ENCODE measurements at places on chromosomes 3 and 15. TPM values are rescaled to one million over a fixed set of nuclear protein-coding genes. Genes with fewer than 3 reads are reported as not detected.
A peak's percentile ranks its signal among the peaks of the same experiment; 100 is the strongest.

DNA sequence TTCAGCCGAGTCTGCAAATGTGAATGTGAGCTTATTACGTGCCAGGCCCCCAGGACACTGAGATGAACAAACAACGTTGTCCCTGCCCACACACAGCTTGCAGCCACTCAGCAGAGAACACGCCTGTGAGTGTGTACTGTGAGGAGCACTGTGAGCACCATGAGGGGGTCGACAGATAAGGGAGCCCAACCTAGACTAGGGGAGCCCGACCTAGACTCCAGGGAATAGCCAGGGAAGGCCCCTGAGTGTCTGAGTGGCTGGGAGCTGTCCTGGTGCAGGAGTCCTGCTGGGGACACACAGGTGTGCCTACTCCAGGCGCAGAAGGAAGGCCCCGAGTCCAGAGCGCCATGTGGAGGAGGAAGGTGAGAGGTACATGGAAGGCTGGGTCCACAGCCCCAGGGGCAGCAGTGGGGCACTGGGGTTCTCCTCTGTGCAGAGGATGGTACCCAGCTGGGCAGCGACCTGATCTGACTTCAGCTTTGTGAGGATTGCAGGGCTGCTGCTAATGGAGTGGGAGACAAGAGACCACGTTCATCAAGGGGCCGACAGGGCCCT, 36.5 kb downstream of the MGLL start:
- H3K4me1 ChIP-seq, result peaks cover 6% of the 10 kb centered on the region
- H3K27me3 ChIP-seq, result no peaks in the 10 kb centered on the region
- peak overlapping the region; percentile 70 for H3K27ac ChIP-seq
- no peak for DNase-seq

DNA sequence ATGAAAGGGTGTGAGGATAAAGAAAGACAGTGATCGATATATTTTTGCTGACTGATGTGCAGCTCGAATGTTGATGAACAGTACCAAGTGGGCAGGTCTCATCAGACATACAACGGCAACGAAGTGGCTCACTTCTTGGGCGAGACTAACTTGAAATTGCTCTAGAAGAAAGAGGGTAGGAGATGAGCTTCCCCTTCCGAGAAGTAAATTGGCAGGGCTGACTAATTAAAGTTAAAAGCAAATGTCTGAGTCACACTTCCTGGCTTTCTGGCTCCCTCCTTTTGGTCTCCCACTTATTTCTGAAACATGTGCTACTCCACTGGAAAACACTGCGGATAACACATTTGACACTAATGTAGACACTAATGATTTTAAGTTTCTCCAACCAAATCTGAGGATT, 228.3 kb downstream of the ABHD5 start:
- no peaks in the 10 kb centered on the region for H3K27me3 ChIP-seq
- DNase-seq, result no peak
- no peak overlapping the region for H3K4me3 ChIP-seq
- H3K36me3 ChIP-seq, result no peaks in the 10 kb centered on the region
- H3K4me1 ChIP-seq, result no peaks in the 10 kb centered on the region
- no peak overlapping the region for H3K27ac ChIP-seq

- no peaks in the 10 kb centered on the region for H3K36me3 ChIP-seq
- no peak for DNase-seq
- H3K4me3 ChIP-seq, result no peak overlapping the region
- no peak overlapping the region for H3K27ac ChIP-seq
- no peaks in the 10 kb centered on the region for H3K4me1 ChIP-seq
- H3K27me3 ChIP-seq, result no peaks in the 10 kb centered on the region
Observed at GRCh38 chr3:31704591-31705179, 172.0 kb downstream of the STT3B start.

DNA sequence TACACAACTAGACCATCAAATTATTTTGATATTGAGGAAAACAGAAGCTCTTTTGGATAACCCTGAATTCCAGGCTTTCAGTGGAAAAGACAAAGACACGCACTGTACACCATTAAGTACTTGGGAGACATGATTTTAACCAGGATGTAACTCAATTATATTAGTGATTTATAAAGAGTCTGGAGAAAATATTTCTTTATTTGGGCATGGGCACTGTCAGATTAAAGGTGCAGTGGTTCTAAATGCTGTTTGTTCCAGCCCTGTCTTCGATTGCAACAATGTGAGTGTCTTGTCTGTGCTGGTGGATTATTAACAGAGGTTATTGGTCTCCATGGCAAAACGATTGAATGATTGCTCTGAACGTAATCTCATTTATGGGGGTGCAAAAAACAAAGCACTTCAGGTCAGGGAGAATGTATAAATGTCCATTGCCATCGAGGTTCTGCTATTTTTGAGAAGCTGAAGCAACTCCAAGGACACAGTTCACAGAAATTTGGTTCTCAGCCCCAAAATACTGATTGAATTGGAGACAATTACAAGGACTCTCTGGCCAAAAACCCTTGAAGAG, at the start of gene TM4SF4:
TM4SF4 (plus strand) TSS at position 448 of the 568 bp plus-strand sequence. CDS start 181 bp downstream, outside the sequence.
- H3K4me3 ChIP-seq, result no peak within 1 kb of the TSS
- H3K27ac ChIP-seq, result peak within 1 kb of the TSS; percentile 26
- no peaks in the 10 kb centered on the region for H3K27me3 ChIP-seq
- no peak for DNase-seq
- no peaks in the 10 kb centered on the region for H3K4me1 ChIP-seq

GRCh38 chr3:23685541-23686258, 120.1 kb upstream of the UBE2E1 start:
- H3K4me3 ChIP-seq, result no peak overlapping the region
- H3K36me3 ChIP-seq, result no peaks in the 10 kb centered on the region
- no peaks in the 10 kb centered on the region for H3K27me3 ChIP-seq

DNA sequence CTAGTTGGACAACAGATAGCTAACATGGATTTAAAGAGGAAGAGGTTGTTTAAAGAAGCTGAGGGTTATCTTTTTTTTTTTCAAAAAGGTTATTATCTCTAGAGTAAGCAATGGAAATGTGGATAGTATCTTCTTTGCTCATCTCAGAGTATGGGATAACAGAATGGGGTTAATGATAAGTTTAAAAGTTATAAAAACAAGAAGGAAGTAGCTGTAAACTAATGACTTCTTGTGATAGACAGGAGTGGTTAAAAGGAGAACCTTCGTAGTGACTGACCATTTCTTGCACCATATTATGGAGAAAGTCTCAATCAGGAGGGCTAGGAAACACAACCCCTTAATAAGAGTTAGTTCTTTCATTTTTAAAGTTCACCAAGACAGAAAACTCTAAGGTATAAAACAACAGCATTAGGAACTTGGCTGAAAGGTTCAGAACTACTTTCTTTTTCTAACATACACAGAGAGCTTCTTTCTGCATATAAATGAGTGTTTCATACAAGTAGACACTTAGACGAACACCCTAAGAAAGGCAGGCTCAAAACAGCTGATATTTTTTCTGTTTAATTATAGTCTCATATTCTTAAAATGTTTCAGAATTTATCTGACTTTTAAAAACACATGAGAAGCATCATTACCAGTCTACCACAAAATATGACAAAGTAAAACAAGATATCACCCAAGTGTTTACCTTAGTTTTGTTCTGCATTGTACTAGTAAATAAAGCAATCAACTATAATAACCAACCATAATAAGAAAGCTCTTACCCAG, 140.0 kb downstream of the MEIS2 start:
- no peak overlapping the region for H3K4me3 ChIP-seq
- H3K4me1 ChIP-seq, result no peaks in the 10 kb centered on the region
- no peaks in the 10 kb centered on the region for H3K36me3 ChIP-seq
- no peak for DNase-seq
- no peaks in the 10 kb centered on the region for H3K27me3 ChIP-seq

DNA sequence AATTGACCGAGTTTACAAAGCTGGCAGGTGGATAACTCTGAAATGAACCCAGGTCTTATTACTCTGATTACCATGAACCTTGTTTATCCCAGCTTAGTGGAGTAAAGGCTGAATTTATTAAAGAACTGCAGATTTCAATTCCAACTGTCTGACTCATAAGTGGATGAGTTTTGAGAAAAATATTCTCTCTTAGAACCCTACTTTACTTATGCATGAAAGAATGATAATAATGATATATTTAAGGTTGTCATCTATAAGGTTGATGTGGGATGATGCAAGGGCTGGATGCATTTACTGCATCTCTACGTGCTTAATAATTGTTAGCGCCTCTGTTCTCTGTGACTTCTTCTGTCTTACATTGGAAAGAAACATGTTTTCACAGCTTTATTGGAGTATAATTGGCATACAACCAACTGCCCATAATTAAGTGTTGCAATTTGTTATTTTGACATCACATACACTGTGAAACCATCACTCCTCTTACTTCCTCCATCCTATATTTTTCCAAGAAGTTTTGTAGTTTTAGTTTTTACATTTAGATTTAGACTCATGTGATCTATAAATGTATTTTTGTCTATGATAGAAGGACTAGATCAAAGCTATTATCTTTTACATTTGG, 771.2 kb upstream of the ARRDC4 start:
- no peaks in the 10 kb centered on the region for H3K36me3 ChIP-seq
- no peaks in the 10 kb centered on the region for H3K4me1 ChIP-seq
- H3K27ac ChIP-seq, result no peak overlapping the region
- H3K27me3 ChIP-seq, result no peaks in the 10 kb centered on the region
- peak; percentile 89 for DNase-seq

DNA sequence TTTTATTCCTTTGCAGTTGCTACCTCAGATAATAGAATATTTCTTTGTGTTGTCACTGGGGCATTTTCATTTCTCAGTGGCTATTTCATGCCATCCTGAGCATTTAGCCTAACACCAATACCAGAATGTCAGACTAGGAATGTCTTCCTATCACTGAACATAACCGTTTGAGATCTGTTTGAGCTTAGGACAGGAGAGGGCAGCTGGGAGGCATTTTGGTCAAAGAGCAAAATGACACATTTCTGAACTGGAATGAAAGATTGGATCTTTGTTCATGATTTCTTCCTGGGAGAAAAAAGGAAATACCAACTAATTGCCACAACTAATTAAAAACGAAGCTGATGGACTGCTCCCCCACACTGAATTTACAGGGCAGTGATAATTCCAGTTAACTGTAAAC, 921.3 kb upstream of the NR2F2 start:
- H3K36me3 ChIP-seq, result no peaks in the 10 kb centered on the region
- H3K4me1 ChIP-seq, result peaks cover 5% of the 10 kb centered on the region
- H3K4me3 ChIP-seq, result no peak overlapping the region
- H3K27ac ChIP-seq, result peak overlapping the region; percentile 22
- DNase-seq, result no peak

DNA sequence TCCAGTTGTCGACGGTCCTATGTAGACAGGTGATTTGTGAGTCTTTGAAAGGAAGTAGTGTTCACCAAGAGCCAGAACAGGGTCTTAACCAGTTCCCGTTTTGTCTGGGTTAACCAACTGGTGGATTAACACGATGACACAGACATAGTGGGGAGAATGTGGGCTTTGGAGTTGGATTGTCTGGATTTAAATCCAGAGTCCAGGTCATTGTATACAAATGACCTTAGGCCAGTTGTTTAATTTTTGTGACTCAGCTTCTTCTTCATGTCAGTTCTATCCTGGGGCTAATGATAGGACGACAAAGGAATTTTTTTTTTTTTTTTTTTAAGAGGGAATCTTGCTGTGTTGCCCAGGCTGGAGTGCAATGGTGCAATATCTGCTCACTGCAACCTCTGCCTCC, 126.7 kb downstream of the LPP start:
- H3K27me3 ChIP-seq, result no peaks in the 10 kb centered on the region
- DNase-seq, result no peak
- H3K36me3 ChIP-seq, result no peaks in the 10 kb centered on the region

DNA sequence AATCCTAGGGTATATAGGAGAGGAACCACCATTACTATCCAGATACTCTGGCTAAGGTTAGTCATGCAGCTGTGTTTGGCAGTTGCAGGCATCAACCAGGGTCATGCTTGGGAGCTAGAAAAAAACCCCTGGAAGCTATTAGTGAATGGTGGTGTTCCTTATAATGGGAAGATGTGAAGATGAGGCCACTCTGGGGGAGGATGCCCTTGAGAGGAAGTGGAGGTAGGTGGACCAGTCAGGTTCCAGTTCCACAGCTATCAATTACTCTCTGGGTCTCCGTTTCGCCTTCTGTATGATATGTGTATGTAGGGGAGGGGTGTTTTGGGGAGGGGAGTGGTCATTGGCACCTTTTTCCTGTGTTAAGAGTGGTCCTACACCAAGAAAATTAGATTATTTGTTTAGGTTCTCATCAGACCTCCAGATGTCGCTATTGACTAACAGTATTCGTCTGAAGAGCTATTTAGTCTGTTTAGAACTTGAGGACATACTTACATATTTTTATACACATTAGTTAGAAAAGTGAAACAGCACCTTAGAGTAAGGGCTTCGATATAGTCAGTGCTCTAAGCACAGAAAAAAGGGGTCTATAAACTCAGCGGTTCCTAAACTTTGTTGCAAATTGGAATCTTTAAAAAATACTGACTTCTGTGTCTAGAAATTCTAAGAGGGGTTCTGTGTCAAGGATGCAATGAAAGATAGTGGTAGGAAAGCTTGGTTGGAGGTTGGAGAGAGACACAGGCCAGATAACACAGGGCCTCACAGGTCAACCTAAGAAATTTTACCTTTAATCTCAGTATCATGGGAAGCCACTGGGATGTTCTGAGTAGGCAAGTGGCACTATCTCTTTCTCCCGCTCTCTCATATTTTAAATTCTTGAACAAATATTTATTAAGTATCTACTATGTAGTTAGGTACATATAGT, 9.1 kb upstream of the HPS3 start:
- H3K27ac ChIP-seq, result no peak overlapping the region
- no peaks in the 10 kb centered on the region for H3K36me3 ChIP-seq
- H3K27me3 ChIP-seq, result no peaks in the 10 kb centered on the region
- H3K4me1 ChIP-seq, result no peaks in the 10 kb centered on the region
- peak; percentile 88 for DNase-seq
- no peak overlapping the region for H3K4me3 ChIP-seq

DNA sequence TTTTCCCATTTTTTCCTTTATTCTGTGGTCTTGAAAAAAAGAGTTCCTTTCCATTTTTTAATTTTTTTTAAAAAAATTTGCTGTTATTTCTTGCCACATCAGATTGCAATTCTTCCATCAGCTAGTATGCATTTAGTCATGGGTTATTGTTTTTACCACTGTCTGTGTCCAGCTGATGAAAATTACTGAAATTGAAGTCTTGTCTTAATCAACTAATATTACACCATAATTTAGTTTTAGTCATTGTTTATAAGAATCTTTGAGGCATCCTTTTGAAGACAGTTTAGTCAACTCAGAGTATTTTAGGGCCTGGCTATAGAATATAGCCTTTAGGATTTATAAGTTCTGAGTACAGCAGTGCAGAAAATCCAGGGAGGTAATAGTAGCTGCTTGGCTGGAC, 172.1 kb downstream of the LRTM1 start:
- H3K27ac ChIP-seq, result no peak overlapping the region
- H3K4me3 ChIP-seq, result no peak overlapping the region
- peaks cover 4% of the 10 kb centered on the region for H3K4me1 ChIP-seq
- no peaks in the 10 kb centered on the region for H3K27me3 ChIP-seq
- H3K36me3 ChIP-seq, result no peaks in the 10 kb centered on the region

- no peak for DNase-seq
- H3K27me3 ChIP-seq, result no peaks in the 10 kb centered on the region
- H3K4me1 ChIP-seq, result no peaks in the 10 kb centered on the region
- H3K36me3 ChIP-seq, result no peaks in the 10 kb centered on the region
- H3K27ac ChIP-seq, result no peak overlapping the region
Observed at GRCh38 chr3:188664795-188665194, 507.0 kb upstream of the TPRG1 start.

GRCh38 chr3:65992106-65992505, 46.6 kb downstream of the MAGI1 start:
- no peaks in the 10 kb centered on the region for H3K27me3 ChIP-seq
- no peaks in the 10 kb centered on the region for H3K36me3 ChIP-seq
- no peak for DNase-seq
- H3K27ac ChIP-seq, result peak overlapping the region; percentile 11
- no peak overlapping the region for H3K4me3 ChIP-seq
- H3K4me1 ChIP-seq, result no peaks in the 10 kb centered on the region

The SCN5A gene
- 0.68 TPM for total RNA-seq

The ROBO2 gene
- total RNA-seq, result 6.0 TPM

The TRAK1 gene
- total RNA-seq, result 45.3 TPM

The TM4SF1 gene
- 281 TPM for total RNA-seq
